NCI-H1048 (cell line): ENCODE measurements at places on chromosomes 7 and 10.

DNA sequence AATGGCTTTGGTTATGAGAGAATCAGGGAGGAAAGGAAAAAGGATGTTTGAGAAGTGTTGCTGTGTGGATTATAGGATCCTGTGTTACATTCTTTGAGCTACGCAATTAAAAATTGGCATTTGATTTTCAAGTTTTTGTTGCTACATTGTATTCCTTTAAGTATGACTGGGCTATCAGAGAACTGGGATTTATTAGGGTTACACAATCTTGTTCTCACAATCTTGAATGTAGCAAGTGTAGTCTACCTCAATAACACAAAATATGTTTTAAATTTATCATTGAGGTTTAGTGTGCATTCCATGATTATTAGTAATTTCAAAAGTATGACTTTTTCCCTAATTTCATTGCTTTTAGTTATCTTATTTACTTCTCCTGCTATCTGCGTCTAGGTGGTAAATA lies 113.9 kb downstream of the CACNB2 start:
- no peak for DNase-seq

- no peak for DNase-seq
These were observed 420.3 kb upstream of the AUTS2 start for GRCh38 chr7:69177941-69178494.

DNA sequence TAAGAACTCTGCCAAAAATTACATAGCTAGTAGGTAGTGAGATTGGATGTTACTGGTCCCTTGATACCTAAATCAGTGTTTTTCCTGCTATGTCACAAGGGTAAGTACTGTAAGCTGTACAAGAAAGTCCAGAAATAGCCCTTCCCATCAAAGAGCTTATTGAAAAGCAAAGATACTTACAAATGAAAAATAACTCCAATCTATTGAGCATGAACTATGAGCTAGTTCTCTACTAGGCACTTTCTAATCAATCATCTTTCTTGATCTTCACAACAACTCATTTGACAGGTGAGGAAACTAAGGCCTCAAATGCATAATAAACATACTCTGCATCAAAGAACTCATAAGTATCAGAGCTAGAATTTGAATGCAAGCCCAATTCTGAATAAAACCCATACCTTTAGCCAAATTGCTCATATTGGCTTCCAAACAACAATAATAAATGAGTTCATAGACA lies 249.8 kb upstream of the TCF7L2 start:
- no peak for DNase-seq

DNA sequence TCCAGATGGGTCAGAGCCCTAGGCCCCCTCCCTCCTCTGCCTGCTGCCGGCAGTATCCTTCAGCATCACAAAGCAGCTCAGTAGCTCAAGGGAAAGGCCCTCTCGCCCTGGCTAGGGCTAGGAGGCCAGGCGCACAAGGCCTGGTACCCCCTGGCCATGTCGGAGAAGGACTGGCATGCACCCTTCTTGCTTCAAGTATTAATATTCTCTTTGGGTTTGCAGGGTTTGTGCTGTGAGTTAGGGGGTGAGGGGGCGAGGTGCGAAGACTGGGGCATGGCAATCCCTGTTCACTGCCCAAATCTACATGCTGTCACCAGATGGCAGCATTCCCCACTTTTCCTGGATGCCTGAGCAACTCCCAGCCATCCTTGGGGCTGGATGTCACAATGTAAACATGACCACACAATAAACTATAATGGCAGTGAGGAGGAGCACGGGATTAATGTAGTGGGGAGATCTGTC lies 105.2 kb downstream of the NEURL1 start:
- peak; percentile 27 for DNase-seq

DNA sequence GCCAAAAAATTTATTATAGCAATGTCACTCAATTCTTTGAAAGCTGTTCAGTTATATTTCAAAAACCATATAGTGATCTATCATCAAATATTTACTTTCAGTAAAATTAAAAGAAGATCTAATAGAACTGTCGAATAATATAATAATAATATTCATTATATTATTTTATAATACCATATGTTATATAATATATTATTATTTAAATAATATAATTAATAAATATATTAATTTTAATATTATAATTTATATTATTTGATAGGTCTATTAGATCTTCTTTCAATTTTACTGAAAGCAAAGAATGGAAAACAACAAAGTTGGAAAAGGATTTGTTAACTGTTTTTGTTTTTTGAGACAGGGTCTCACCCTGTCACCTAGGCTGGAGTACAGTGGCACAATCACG lies 22.5 kb upstream of the UCMA start:
- no peak for DNase-seq

GRCh38 chr10:44477046-44477425 lies 92.1 kb upstream of the CXCL12 start:
- no peak for DNase-seq

- DNase-seq: no peak
These were observed 449.1 kb downstream of the KCNMA1 start for GRCh38 chr10:77188521-77188920.

DNA sequence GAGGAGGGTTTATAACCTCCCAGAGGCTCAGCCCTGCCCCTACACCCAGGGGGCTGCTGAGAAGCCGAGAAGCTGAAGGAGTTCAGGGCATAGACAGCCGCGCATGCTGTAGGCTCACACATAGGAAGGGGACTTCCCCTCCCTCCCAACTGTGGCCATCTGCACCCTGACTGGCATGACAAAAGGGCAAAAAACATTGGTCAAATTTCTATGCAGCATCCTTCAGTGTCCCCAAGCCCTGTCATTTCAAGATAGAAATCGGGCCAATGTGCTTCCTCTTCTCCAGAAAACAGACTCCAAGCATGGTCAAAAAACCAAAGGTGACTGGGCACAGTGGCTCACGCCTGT lies 55.9 kb upstream of the MYL10 start:
- DNase-seq: no peak

- no peak for DNase-seq
These were observed 106.1 kb downstream of the ICA1 start for GRCh38 chr7:8155836-8156235.

DNA sequence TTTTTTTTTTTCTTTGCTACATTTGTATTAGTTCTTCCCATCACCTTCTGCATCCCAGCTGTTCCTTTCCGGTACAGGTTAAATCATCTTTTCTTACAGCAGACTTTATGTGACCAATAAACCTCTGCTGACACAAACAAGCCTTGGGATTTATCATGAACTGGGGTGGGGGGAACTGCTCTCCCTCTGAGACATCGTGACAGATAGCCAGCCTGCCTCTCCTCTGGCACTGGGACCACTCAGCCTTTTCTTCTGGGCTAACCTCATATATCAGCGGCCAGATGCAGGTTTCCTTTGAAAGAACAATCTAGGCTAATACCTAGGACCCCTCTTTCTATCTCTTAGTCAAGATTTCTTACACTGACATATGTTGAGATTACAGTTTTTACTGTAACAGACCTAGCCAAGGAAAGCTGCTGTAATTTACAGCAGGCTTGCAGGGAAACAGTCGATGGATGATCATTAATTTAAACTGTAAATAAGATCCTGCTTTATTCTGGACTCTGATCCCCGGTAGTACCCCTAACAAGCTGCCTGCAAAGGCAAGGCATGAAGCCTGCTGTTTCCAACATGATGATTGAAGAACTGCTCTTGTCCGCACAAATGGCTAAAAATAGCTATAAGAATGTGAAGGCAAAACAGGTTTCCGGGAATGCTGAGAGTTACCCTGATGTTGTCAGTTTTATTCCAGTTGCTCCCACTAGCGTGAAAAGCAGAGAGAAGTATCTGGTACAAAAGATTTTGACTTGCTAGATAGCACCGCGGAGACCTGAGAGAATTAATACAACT lies 338.7 kb downstream of the SORCS1 start:
- no peak for DNase-seq

GRCh38 chr10:33880291-33880690 lies 545.8 kb upstream of the NRP1 start:
- DNase-seq: no peak

DNA sequence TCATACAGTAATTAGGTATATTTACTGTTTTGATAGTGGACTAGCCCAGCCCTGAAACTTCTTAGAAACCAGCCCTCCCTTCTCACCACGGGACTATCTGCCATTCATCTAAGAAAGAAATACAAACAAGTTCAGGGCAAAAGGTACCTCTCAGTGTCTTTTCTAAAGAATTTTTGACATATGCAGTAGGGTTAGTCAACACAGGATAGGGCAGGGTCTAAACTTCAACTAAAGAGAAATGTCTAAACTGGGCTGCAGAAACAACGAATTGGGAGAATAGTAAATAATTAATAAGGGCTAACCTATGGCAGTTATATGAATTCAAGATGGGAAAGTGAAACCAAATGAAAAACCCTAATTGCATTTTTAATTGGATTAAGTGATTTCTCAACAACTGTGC lies 496.6 kb downstream of the INHBA start:
- DNase-seq: no peak

- no peak for DNase-seq
These were observed 8.9 kb downstream of the IGFBP1 start for GRCh38 chr7:45897042-45897690.
